ENCODE measurements at places on chromosomes 3 and 15.

DNA sequence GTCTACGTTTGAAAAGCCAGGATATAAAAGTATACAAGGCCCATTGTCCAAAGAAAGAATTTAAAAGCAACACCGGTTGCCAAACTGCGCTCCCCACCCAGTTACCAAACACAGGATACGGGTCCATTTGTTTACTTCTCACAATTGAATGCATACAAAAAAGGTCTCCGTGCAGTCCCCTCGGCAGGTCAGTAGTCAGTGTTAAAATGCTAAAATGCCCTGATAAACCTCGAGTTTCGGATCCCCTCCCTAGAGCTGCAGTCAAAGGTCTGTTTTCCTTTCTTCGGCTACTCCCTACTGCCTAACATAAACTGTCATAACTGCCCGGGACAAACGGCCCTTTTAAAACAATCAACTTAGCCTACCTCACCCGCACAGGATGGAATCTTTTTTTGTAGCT, 534.6 kb downstream of the FOXP1 start:
- DNase-seq: peak; percentile 26

- no peak for DNase-seq
Measured at GRCh38 chr3:184350618-184351017, 10.8 kb downstream of the CLCN2 start.

- no peak for DNase-seq
Measured at GRCh38 chr3:23490459-23490858, 287.3 kb downstream of the UBE2E2 start.

DNA sequence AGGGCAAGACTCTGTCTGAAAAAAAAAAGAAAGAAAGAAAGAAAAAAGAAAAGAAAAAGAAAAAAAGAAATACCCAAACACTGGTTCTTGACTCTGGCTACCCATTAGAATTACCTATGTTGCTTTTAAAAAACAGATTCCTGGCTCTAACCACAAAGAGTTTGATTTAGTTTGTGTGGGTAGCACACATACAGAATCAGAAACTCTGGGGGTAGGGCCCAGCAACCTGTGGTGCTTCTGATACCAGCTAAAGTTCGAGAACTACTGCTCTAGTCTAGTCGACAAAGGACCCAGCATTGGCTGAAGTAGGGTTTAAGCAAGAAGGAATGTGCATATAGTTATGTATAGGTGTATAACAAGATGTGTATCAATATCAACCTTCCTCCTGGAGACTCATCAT, 392.7 kb downstream of the EFHB start:
- no peak for DNase-seq

DNA sequence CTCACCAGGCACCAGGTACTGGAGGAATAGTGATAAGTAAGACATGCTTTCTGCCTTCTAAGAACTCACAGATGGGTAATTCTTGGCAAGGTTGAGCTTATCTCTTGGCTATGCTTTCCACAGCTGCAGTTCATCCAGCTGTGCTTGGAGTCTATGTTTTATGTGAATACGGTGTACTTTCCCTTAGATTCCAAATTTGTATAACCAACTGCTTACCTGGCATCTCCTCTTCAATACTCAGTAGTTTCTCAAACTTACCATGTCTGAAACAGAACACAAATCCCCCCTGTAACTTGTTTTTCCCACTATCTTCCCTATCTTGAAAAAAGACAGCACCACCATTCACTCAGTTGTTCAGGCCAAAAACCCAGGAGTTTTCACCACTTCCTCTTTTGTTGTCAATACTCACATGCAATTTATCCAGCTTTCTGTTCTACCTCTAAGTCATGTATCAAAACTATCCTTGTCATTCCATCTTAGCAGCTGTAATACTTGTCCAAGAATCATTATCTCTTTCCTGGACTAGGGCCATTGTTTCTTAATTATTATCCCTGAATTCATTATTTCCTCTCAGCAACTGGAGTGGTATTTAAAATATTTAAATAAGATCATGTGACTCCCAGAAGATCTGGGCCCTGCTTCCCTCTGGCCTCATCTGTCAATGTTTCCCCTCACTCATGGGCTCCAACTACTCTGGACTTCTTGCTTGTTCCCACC, 32.6 kb downstream of the COL6A5 start:
- no peak for DNase-seq

DNA sequence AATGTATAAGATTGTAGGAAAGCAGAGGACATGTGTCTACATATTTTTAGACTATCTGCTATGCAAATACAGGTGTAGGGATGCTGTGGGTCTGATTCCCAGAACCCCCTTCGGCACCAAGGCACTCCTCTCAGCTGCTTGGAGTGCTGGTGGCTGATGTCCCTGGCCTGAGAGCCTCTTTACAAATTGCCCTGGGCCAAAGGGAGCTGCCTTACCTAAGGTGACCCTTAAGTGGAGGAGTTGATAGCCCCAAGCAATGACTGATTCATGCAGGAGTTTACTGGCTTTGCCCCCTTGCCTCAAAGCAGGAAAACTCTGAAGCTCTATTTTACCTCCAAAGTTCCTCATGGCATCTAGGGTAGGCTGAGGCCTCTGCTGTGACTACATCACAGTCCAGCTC, 83.0 kb downstream of the ZNF385D start:
- no peak for DNase-seq

DNA sequence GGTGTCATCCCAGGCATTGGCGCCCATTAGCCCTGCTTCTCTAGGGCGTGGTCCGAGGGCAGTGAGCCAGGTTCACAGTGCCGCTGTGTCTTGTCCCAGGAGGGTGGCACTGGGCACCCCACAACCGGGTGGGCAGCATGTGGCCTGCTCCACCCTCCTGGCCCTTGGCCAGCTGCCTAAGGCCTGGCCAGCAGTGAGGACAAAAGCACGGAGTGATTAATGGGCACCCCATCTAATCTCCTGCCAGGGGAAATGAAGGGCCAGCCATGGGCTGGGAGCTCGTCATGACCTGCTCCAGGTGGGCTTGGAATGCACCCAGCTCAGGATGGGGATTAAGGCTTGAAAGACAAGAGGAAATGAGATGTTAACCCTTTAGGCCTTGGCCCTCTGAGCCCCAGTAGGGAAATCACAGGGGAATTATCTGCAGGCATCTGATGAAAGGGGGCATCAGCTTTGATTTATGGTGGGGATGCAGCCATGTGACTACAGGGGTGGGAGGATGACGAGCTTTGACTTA, 5.2 kb downstream of the THSD4 start:
- DNase-seq: no peak

DNA sequence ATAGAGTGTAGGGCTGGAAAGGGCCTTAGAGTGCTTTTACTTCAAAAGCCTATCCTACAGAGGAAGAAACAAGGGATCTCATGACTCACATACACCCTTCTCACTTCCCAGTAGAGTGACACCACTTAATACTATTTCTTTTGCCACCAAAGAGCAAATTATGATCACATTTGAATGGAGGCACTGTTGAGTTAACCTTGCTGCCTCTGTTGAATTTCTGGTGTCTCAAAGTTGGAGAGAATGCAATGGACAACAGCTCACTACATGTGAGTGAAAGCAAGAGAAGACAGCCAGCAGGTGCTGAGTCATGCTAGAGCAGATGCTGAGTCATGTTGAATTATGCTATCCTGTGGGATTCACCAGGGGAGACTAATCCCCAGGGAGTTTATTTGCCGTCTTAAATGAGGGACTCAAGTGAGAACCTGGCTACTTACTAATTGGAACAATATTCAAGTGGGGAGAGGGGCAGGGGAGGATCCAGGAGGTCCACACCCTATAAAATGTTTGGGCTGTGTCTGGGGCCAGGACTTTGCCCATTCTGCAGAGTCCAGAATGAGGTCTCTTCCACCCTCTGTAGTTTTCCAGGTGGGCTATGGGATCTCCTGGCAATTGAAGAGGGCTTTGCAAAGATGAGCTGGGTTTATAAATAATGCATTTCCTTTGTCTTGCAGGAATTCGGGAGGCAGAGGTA, 35.8 kb downstream of the ST8SIA2 start:
- DNase-seq: peak; percentile 81

GRCh38 chr15:67152429-67152828, 87.0 kb downstream of the SMAD3 start:
- no peak for DNase-seq

- no peak for DNase-seq
Measured at GRCh38 chr15:38624244-38625205, 59.9 kb upstream of the RASGRP1 start.

DNA sequence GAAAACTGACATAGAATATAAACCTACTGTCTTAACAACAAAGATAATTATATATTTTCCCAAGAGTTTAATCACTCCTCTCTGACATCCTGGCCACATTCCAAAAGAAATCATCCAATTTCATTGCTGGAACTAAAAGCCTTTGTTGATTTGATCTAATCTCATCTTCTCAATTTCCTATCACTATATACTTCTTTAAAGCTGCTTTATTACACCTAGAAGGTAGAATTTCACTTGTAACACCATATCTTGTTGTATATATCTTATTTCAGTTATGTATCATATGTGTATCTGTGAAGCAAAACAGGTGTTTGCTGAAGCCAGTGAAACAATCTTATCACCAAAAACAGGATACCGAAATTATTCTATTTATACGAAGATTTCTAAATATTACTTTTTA, 740.2 kb downstream of the ROBO1 start:
- DNase-seq: no peak

All from A549 (cell line).